ENCODE measurements at places on chromosomes 2 and 18.

- H3K36me3 ChIP-seq: no peaks in the 10 kb centered on the region
- H3K4me1 ChIP-seq: no peaks in the 10 kb centered on the region
- H3K4me3 ChIP-seq: no peak overlapping the region
- H3K27me3 ChIP-seq: no peaks in the 10 kb centered on the region
- DNase-seq: no peak
- no peak overlapping the region for H3K27ac ChIP-seq
Measured at GRCh38 chr2:158994920-158995676, 26.7 kb downstream of the TANC1 start.

GRCh38 chr2:1586251-1586922, 157.9 kb downstream of the PXDN start:
- no peaks in the 10 kb centered on the region for H3K36me3 ChIP-seq
- H3K4me1 ChIP-seq: no peaks in the 10 kb centered on the region
- H3K27me3 ChIP-seq: no peaks in the 10 kb centered on the region
- no peak overlapping the region for H3K4me3 ChIP-seq
- no peak for DNase-seq
- H3K27ac ChIP-seq: no peak overlapping the region

DNA sequence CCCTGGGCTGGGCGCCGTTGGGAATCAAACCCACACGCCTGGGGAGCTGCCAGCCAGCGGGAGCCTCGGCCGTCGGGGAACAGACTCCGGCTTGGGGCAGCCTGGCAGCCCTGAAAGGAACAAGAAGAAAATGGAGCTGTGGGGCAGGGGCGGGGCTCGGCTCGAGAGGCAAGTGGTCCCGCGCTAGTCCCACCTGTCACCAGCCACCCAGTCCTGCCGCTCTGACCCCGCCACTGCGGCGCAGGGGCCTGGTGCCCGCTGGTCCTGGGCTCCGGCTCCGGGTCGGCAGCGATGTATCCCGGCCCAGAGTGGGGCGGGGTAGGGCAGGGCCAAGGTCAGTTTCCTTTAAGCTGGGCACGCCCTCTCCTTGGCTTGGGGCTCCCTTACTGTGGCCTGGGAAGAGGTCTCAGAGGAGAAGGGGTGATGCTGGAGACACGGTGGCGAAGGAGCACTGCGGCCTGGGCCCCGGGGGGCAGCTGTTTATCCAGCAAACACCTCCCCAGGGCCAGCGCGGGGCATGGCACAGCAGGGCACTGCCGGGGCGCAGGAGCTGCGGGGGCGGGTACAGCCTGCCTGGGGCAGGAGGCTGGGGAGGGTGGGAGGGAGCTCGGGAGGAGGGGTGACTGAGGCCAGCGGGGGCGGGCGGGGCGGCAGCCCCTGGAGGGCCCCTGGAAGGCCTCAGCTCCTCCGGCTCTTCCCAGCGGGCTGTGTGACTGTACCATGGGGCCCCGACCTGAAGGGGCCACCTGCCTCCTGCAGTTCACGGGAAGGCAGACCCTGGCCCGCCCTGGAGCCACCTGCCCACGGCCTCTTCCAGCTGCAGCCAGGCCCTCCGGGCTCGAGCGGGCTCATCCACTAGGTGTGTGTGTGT, 15.6 kb downstream of the ODC1 start:
- H3K27ac ChIP-seq: no peak overlapping the region
- H3K36me3 ChIP-seq: no peaks in the 10 kb centered on the region
- no peak for DNase-seq
- peaks cover 3% of the 10 kb centered on the region for H3K4me1 ChIP-seq
- H3K27me3 ChIP-seq: no peaks in the 10 kb centered on the region
- H3K4me3 ChIP-seq: no peak overlapping the region

DNA sequence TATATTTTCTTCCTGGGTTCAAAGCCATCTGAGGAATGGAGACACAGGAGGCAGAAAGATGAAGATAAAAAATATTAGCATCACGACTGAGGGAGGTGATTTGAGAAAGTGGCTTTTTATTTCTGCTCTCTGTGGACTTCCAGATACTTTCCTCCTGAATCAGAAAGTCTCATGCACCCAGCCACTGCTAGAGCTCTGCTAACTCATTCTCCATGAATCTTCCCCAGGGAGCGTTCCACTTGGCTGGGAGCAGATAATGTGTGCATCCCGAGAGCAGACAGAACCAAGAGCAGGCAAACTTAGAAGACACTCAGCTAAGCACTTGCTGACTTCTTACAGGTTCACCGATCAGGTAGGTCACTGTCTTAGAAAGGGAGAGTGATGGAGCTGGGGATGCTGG, 264.1 kb upstream of the THUMPD2 start:
- no peak overlapping the region for H3K27ac ChIP-seq
- no peak overlapping the region for H3K4me3 ChIP-seq
- no peak for DNase-seq
- no peaks in the 10 kb centered on the region for H3K4me1 ChIP-seq

GRCh38 chr2:5617796-5618195, 74.4 kb upstream of the SOX11 start:
- no peak for DNase-seq
- no peak overlapping the region for H3K4me3 ChIP-seq
- H3K36me3 ChIP-seq: no peaks in the 10 kb centered on the region
- H3K27me3 ChIP-seq: no peaks in the 10 kb centered on the region

DNA sequence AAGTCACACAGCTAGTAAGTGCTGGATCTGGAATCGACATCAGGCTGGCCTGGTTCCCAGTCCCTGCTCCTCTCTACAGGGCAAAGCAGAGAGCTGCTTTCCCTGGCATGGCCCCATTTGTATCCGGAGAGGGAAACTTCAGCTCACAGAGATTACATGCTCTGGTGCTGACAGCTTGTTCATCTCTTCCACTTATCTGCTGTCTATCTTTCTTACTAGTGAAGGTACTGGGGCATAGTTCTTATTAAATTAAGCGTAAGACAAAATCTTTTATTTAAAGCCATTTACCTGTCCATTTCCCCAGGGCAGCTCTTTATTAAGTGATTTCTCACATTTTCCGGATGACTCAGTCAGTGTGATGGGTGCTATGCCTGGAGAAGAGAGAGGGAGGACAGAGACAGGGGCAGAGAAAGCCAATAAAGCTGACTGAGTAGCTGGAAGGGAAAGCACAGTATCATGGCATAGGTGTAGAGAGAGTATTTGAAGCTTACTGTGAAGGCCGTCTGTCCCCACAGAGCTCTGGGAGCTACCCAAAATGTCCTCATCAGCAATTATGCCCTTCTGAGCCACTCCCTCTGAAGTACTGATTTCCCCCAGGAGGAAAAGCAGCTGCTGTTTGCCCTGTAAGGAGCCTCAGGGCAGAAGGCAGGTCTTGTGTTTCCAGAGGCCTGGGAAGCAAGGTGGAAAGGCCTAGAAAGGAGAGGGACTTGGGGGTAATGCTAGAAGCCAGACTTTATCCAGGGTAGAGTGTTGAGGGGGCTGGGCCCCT, 44.1 kb upstream of the EPAS1 start:
- peaks cover 5% of the 10 kb centered on the region for H3K4me1 ChIP-seq
- no peaks in the 10 kb centered on the region for H3K27me3 ChIP-seq
- H3K4me3 ChIP-seq: no peak overlapping the region
- no peak overlapping the region for H3K27ac ChIP-seq
- H3K36me3 ChIP-seq: no peaks in the 10 kb centered on the region

Measured in Karpas-422 (cell line).